ENCODE measurements at places on chromosomes 7 and 10.
A peak's percentile ranks its signal among the peaks of the same experiment; 100 is the strongest.

- no peak for DNase-seq
These were observed 212.8 kb downstream of the PTN start for GRCh38 chr7:137130751-137131158.

- DNase-seq = no peak
These were observed 409.8 kb upstream of the ZMIZ1 start for GRCh38 chr10:78658645-78659597.

- peak; percentile 72 for DNase-seq
These were observed 186.0 kb upstream of the SHH start for GRCh38 chr7:155998328-155998691.

DNA sequence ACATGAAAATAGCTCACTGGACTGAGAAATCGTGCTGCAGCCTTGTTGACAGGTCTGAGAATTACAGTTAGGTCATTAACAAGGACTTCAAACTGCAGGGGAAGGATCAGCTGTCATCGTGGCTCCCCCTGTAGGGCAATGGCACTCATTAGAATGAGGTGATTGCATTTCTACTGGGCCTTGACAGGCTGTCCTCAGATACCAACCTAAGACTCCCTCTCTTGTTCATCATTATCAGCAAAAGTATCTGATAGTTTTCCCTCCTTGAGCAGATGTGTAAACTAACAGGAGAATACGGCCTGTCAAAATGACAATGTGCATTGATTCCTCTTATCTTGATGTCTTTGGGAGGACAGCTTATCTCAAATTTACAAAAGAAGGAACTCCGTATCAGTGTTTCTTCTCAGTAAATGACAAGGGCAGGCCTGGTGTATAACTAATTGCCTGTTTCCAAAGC is 648.5 kb upstream of the LRRN3 start:
- DNase-seq = no peak

GRCh38 chr10:116521424-116522290 is 24.1 kb upstream of the PNLIP start:
- DNase-seq = no peak

DNA sequence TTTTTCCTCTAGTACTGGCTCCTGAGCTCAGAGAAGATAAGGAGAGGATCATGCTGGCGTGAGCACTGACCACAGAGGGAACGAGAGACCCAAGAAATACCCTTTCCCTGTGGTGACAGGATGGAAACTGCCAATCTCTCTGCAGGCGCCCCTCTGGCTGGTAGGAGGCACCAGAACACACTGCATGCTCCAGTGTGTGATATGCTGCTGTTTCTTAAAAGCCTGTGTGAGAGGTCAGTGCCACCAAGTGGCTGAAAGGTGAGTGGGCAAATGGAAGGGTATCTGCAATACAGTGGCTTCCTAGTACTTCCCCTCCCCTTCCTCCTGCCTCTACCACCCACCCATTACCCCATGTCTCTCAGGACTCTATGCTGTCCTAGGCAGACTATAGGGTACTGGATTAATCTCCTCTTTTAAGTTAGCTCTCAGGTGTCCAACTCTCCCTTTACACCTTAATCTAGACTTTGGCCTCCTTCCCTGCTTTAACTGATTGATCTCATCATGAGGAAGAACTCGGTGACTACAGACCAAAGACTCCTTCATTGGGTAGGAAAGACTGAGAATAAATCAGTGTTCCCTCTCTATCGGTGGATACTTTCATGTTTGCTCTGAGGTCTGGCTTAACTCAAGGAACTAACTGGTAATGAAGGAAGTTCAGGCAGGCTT is 283.6 kb downstream of the ADRA2A start:
- no peak for DNase-seq

- DNase-seq = no peak
These were observed 34.8 kb upstream of the OSBPL3 start for GRCh38 chr7:25014756-25015155.

DNA sequence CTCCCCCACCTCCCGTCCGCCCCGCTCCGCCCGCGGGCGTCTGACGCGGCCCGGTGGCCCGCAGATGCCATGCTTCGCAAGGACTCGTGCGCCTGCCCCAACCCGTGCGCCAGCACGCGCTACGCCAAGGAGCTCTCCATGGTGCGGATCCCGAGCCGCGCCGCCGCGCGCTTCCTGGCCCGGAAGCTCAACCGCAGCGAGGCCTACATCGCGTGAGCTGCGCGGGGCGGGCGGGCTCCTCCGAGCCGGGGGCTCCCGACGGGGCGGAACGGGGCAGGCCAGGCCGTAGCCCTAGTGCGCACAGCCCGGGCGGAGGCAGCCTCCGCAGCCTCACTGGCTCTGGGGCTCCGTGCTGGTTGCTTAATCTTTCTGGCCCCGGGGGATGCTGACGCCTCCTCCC is 2.8 kb downstream of the ASIC3 start:
- DNase-seq = peak; percentile 81

DNA sequence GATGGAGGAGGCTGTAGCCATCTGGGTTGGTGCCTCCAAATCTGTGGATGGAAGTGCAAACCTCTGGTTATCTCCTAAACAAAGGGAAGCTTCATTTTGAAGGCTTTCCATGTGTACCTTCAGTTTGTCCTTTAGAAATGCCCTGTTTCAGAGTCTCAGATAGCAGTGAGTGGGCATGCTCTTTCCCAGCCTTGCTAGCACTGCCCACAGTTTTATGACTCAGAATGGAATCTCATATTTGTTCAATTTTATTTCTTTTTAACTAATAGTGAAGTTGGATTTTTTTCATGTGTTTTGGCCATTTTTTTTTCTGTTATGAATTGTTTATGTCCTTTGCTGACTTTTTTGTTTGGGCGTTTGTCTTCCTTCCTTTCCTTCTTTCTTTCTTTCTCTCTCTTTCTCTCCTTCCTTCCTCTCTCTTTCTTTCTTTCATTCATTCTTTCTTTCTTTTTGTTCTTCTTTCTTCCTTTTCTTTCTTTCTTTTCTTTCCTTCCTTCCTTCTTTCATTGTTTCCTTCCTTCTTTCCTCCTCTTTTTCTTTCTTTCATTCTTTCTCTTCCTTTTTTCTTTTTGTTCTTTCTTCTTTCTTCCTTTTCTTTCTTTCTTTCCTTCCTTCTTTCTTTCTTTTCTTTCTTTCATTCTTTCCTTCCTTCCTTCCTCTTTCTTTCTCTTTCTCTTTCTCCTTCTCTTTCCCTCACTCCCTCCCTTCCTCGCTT is 25.6 kb downstream of the PRF1 start:
- DNase-seq = no peak

GRCh38 chr7:116800594-116800993 is 61.8 kb upstream of the CAPZA2 start:
- no peak for DNase-seq

GRCh38 chr10:112517451-112517862 is 70.4 kb downstream of the VTI1A start:
- DNase-seq = no peak

DNA sequence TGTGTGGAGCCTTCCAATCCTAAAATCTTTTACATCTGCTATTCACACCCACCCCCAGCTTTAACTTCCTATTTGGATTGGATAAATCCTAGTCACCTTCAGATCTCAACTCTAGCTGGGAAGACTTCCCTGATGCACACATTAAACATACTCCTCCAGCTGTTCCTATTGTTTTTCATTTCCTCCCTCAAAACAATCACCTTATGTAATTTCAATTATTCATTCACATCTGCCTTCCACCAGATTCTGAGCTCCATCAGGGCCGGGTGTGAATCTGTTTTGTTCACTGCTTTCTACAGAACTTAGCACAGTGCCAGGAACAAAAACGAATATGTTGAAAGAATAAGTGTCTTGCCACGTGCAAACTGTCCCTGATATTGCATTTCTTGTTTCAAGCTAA is 497.4 kb downstream of the PLXDC2 start:
- no peak for DNase-seq

- DNase-seq = peak; percentile 78
These were observed 181.2 kb upstream of the ITGB1 start for GRCh38 chr10:33139181-33139646.

- no peak for DNase-seq
These were observed 2.6 kb upstream of the ZNF853 start for GRCh38 chr7:6612819-6613218.

- DNase-seq = no peak
These were observed 45.5 kb upstream of the ADARB2 start for GRCh38 chr10:1782841-1783240.

- no peak for DNase-seq
These were observed 365.1 kb downstream of the GRID1 start for GRCh38 chr10:86001521-86001920.

- DNase-seq = peak; percentile 69
These were observed 8.8 kb upstream of the ZC3HAV1 start for GRCh38 chr7:139118234-139118804.

DNA sequence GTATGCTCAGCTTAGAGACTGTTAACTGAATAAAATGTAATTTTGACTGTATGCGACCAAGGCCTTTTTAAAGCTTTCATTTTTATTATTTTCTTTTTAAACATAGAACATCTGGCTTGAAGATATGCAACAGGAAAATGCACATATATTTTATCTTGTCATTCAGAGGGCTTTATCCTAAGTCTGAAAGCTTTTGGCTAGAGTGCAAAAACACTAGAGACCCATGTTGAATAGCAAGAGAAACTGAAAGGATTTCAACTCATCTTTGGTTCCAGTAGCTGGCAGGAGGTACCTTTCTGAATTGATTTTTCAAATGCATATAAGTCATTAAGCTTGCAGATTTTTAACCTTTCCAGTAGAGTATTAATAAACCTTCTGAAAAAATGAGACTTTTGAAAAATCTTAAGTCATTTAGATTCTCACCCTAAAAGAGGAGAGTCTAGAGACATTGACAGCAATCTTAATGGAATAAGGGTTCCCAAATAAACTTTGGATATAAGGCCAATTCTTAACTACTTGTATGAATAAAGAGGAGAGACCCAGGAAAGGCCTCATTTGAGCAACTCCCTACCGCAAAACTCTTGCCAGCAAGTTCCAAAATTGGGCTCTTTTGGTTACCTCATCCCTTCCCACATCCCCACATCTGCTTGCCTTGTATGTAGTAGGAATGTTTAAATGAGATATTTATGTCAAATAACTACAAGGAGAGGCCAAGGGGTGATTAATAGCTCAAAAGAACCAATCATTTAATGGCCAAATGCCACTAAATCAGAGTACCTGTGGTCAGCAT is 454.4 kb downstream of the HTR7 start:
- no peak for DNase-seq

GRCh38 chr7:105691082-105691679 is 109.9 kb upstream of the EFCAB10 start:
- peak; percentile 66 for DNase-seq

DNA sequence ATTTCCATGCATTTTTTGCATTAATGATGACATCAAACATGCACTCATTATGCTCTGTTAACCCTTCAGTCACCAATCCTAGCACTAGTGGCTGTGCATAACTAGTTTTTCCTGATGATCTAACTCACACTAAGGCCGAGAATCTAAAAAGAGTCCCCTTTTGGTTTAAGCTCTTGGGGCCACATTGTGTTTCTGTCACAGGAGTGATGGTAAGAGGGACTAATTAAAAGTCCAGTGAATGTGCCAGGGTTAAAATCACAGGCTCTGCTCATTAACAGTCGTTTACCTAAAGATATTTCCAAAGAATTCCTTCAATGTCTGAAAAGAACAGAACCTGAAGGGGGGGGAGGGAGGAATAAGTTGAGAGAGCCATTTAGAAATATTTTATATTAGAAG is 359.0 kb upstream of the ANKRD30A start:
- DNase-seq = no peak

DNA sequence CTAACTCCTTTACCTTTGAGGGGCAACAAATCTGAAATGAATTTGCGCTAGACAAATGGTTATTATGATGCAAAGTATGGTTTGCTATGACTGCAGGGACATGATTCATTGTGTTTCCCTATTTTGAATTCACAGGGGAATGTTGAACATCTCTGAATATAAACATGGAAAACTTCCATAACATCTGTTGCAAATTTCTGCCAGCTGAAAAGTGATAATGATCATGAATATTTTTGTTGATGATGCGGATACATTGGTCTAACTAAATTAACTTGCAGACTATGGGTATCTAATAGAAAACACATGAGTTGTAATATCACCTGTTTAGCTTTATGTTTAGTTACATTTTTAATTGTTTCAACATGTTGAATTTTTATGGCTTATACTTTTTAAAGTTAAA is 1325.5 kb downstream of the REEP3 start:
- DNase-seq = no peak

GRCh38 chr7:20409961-20410360 is 79.3 kb downstream of the ITGB8 start:
- no peak for DNase-seq

DNA sequence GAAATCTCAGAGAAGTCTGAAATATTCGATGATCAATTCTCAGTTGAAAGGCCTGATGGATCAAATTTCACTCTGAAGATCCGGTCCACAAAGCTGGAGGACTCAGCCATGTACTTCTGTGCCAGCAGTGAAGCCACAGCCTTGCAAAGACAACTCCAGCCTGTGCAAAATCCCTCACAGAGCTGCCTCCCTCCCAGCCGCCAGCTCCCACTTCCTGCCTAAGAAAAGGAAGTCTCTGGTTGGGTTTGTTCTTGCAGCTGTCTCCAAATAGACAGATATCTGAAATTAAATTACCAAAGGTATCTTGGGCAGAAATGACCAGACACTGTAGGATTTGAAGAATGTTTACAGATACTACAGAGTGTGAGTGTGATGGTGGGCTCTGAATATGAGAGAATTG is 43.4 kb upstream of the PRSS58 start:
- no peak for DNase-seq

GRCh38 chr7:119270045-119270464 is 1002.9 kb upstream of the KCND2 start:
- DNase-seq = no peak

- DNase-seq = no peak
These were observed 758 bp downstream of the DPCD start for GRCh38 chr10:101588879-101589278.

GRCh38 chr10:61316676-61317265 is 136.4 kb downstream of the TMEM26 start:
- no peak for DNase-seq

DNA sequence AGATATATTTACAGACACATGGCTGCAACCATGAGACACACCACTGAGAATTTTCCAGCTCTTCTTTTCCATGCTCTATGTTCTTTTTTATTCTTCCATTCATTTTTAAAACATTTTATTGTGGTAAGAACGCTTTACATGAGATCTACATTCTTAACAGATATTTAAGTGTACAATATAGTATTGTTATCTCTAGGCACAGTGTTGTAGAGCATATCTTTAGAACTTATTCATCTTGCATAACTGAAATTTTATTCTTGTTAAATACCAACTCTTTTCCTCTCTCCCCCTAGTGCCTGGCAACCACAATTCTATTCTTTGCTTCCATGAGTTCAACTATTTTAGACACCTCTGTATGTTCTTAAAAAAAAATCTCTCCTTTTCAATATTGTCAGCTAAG is 67.1 kb upstream of the HABP2 start:
- no peak for DNase-seq

DNA sequence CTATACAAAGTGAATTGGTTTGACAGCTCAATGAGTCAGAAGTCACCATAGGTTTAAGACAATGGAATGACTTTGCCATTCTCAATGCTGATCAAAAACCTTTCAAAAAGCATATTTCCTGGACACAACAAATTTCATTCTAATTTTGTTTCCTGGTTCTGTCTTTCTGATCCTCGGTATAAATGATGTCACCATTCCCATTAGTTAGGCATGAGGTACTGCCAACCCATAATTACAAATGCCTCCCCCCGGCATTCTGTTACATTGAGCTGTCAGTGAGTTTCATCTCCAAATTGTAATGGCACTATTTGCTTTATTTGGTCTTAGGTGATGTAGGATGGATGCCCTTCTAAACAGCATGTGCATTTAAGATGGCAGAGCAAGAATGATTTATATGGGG is 81.7 kb upstream of the NFE2L3 start:
- no peak for DNase-seq

Measured in activated CD8-positive, alpha-beta memory T cell treated with anti-CD3 and anti-CD28 coated beads for 24 hours (primary cell).